ENCODE measurements at places on chromosomes 7 and 10. TPM values are rescaled to one million over a fixed set of nuclear protein-coding genes. Genes with fewer than 3 reads are reported as not detected.

The ASB15 gene
- polyA plus RNA-seq = 0.99 TPM

The FGFR2 gene
- 0.22 TPM for polyA plus RNA-seq

The FBXO24 gene
- polyA plus RNA-seq = 0.20 TPM

The SRGN gene
- polyA plus RNA-seq = 23.1 TPM

The PRSS2 gene
- polyA plus RNA-seq = 0.93 TPM

The SEMA4G gene
- 1.6 TPM for polyA plus RNA-seq

The PLXDC2 gene
- polyA plus RNA-seq = 5.4 TPM

The KCND2 gene
- polyA plus RNA-seq = not detected

The LFNG gene
- 10.8 TPM for polyA plus RNA-seq

The CPN1 gene
- polyA plus RNA-seq = not detected

The ITPRID1 gene
- polyA plus RNA-seq = not detected

The GJD4 gene
- polyA plus RNA-seq = not detected

The ZEB1 gene
- polyA plus RNA-seq = 25.5 TPM

The LIPM gene
- not detected for polyA plus RNA-seq

The ZMYND11 gene
- polyA plus RNA-seq = 33.5 TPM

The PLCE1 gene
- 0.84 TPM for polyA plus RNA-seq

The SPOCK2 gene
- polyA plus RNA-seq = 6.7 TPM

The ADAM12 gene
- polyA plus RNA-seq = 0.07 TPM

The SUN3 gene
- polyA plus RNA-seq = not detected

The PLXNA4 gene
- 5.0 TPM for polyA plus RNA-seq

The HOXA4 gene
- polyA plus RNA-seq = 1.2 TPM

The SEC61A2 gene
- 5.9 TPM for polyA plus RNA-seq

The ERVW-1 gene
- polyA plus RNA-seq = 0.15 TPM

The LRRC18 gene
- not detected for polyA plus RNA-seq

The PRSS58 gene
- polyA plus RNA-seq = not detected

The PHKG1 gene
- 14.8 TPM for polyA plus RNA-seq

The HPSE2 gene
- 0.04 TPM for polyA plus RNA-seq

The GOLGA7B gene
- polyA plus RNA-seq = 0.59 TPM

The ENKUR gene
- 0.10 TPM for polyA plus RNA-seq
